K562 (cell line): ENCODE measurements at places on chromosomes 2 and 18. TPM values are rescaled to one million over a fixed set of nuclear protein-coding genes. Genes with fewer than 3 reads are reported as not detected.

GRCh38 chr2:229943171-229943570, 20.9 kb downstream of the FBXO36 start:
- DNase-seq, result peak; percentile 10

GRCh38 chr18:48024009-48024512, 93.6 kb upstream of the SMAD2 start:
- no peak for DNase-seq

DNA sequence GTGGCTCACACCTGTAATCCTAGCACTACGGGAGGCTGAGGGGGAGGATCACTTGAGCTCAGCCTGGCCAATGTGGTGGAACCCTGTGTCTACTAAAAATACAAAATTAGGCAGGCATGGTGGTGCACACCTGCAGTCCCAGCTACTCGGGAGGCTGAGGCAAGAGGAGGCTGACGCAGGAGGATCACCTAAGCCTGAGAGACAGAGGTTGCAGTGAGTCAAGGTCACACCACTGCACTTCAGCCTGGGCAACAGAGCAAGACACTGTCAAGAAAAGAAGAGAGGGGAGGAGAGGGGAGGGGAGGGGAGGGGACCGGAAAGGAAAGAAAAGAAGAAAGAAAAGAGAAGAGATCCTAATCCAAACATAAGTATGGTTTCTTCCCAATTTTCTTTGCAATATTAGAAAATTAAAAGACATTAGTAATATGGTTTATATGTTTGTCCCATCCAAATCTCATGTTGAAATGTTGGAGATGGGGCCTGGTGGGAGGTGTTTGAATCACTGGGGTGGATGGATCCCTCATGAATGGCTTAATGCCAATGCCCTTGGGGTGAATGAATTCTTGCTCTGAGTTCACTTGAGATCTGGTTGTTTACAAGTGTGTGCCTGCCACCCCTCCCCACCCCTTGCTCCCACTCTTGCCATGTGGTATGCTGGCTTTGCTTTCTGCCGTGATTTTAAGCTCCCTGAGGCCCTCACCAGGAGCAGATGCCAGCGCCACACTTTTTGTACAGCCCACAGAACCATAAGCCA, 50.7 kb downstream of the TRIP12 start:
- no peak for DNase-seq

DNA sequence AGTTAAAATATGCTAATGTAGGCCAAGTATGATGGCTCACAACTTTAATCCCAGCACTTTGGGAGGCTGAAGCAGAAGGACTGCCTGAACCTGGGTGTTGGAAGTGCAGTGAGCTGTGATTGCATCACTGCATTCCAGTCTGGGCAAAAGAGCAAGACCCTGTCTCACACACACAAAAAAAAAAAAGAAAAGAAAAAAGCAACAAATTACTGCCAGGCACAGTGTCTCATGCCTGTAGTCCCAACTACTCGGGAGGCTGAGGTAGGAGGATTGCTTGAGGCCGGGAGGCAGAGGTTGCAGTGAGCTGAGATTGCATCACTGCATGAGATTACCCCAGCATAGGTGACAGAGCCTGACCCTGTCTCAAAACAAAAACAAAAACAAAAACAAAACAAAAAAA, 110.6 kb downstream of the PRELID3A start:
- no peak for DNase-seq

DNA sequence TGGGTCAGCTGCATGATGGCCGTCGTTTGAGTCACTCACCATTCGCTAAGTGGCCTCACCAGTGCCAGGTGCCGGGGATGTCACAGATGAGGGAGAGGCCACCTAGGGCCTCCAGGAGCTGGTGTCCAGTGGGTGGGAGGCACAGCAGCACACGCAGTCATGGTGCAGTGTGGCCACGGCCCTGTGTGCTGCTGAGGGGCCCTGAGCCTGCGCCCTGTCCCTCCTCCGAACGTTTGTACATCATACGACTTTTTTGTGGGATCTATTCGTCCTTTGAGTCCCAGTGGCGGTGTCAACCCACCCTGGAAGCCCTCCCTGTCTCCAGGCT, 30.1 kb upstream of the ODC1 start:
- DNase-seq, result no peak

- peak; percentile 58 for DNase-seq
These were observed 83.1 kb downstream of the FARSB start for GRCh38 chr2:222572751-222573174.

Gene CFC1
- total RNA-seq, result not detected in 2 replicates

GRCh38 chr2:20962939-20963557, 80.8 kb downstream of the APOB start:
- DNase-seq, result peak; percentile 72

Gene SCN9A
- 8.5 and 10.4 TPM in 2 replicates for total RNA-seq

Gene SCN7A
- 0.04 and 0.07 TPM in 2 replicates for total RNA-seq

- no peak for DNase-seq
These were observed 986.7 kb upstream of the CDH2 start for GRCh38 chr18:29163596-29163995.

GRCh38 chr2:18284331-18284730, 276.1 kb downstream of the RDH14 start:
- no peak for DNase-seq

Gene ANO7
- 4.1 and 5.1 TPM in 2 replicates for total RNA-seq

GRCh38 chr2:25421820-25422411, 80.2 kb upstream of the DNMT3A start:
- DNase-seq, result no peak

Gene CELF4
- 0.24 TPM in 1 of 2 replicates, not detected in the other for total RNA-seq
